ENCODE measurements at places on chromosomes 16 and 17.

GRCh38 chr17:54348234-54348633 lies 525.5 kb downstream of the KIF2B start:
- no peak for DNase-seq

- DNase-seq = no peak
These were observed 527.2 kb downstream of the TMEM114 start for GRCh38 chr16:8063159-8063558.

DNA sequence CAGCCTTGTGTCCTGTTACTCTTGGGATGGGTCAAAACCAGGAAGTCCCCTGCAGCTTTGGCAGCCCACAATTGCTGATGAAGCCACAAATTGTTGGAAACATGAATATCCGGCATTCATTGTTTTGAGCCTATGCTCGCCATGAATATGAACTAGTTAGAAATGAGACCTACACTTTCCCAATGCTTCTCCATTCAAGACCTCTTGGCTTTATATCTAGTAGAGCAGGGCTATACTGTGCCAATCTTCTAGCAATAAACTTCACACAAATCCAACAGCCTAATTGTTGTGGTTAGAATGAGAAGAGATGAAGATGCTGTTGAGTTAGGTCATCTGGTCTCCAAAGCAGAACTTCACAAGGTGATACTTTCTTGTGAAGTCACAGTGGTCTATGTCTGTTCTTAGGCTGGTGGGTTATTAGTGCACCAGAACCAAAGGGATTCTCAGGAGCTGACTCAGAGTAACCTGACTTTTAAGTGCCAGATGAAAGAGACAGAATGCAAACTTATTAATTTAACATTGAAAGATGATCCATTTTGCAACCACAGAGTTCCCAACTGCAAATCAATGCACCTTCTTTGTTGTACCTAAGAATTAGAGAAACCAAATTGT lies 13.7 kb upstream of the KRT23 start:
- no peak for DNase-seq

DNA sequence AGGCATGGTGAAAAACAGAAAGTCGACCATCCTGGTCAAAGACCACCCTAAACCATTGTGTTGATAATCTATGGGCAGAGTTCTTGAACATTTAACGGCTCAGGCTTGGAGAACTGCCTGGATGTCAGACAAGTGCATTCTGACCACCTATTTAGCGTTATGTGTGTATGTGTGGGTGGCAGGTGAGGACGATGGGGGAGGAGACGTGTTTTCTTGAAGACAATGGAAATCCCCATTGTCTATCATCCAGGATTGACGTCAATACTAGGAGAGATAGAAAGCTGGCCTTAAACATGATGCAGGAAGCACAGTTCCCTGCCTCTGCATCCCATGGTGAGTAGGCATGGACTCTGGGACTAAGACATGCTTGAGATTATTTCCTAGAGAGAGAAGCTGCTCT lies 157.4 kb upstream of the MAF start:
- no peak for DNase-seq

GRCh38 chr17:44522883-44523671 lies 19.9 kb upstream of the GPATCH8 start:
- DNase-seq = peak; percentile 77

- no peak for DNase-seq
These were observed 241.0 kb downstream of the XYLT1 start for GRCh38 chr16:17229766-17230165.

GRCh38 chr16:84660973-84661372 lies 12.7 kb downstream of the KLHL36 start:
- no peak for DNase-seq

- no peak for DNase-seq
These were observed 168.8 kb upstream of the CHMP6 start for GRCh38 chr17:80822700-80823410.

- no peak for DNase-seq
These were observed 15.1 kb upstream of the LASP1NB start for GRCh38 chr17:38910325-38910724.

DNA sequence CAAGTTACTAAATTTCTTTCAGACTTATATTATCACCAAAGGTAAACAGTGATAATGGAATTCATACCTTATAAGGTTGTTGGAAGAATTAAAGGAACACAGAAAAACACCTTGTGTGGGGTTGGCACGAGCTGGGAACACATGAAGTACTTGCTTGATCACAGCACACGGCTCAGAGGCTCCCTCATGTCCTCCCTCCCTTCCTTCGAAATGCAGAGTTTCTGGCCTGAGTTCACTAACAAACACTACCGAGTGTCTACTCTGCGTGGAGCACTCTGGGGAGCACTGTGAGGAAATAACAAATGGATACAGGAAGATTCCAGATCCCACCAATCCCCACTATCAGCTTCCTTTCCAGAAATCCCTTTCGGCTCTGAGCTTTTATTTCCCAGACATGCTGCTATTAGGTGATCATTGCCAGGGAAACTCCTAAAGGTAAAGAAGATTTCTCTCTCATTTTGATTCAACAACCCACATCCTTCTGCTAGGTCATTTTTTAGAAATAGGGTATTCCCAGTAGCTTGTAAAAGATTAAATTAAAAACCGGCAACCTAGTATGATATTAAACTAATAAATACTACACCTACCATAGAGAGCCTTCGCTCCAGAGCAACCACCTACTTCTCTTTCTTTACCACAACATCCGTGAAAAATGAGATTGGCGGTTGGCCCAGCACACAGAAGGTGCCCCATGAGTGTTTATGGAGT lies 6.1 kb upstream of the HNF1B start:
- no peak for DNase-seq

GRCh38 chr17:51351890-51352289 lies 91.5 kb downstream of the UTP18 start:
- DNase-seq = no peak

GRCh38 chr17:11454096-11454495 lies 144.2 kb upstream of the DNAH9 start:
- DNase-seq = no peak

GRCh38 chr17:4725646-4726310 lies 5.5 kb upstream of the MED11 start:
- DNase-seq = no peak

DNA sequence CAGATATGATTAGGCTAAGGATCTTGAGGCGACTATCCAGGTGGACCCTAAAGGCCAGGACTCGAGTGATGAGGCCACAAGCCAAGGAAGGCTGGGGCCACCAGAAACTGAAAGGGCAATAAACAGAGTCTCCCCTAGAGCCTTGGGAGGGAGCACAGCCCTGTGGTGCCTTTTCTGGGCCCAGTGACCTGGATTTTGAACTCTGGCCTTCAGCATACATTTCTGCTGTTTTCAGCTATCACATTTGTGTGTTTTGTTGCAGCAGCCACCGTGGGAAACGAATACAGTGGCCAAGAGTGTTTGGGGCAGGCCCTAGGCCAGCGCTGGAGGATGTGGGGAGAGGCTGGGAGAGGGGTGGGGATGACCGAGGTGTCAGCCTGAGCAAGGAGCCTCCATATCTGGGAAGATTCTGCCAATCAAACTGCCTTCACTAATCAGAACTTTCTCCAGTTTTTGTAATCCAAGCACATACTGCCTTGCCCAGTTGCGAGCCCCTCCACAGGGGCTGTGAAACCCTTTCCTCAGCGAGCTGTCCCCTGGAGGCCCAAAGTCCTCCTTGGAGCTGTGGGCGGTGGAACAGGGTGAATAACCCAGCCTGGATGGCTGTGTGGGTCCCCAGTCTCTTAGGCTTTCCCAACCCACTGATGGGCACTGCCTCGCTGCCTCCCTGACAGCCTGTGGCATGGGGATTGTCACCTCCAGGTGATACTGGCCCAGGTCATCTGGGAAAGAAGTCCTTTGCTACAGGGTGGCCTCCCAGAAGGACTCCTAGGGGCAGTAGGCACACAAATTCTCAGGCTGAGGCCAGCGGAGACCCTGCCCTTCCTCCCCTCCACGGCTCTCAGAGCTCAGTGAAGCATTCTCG lies 16.8 kb downstream of the B9D1 start:
- DNase-seq = no peak

- peak; percentile 80 for DNase-seq
These were observed 1.0 kb upstream of the CKLF start for GRCh38 chr16:66551348-66551759.

- DNase-seq = no peak
These were observed 73.1 kb downstream of the SKAP1 start for GRCh38 chr17:48356866-48357265.

GRCh38 chr16:9434659-9435058 lies 343.2 kb downstream of the HAPSTR1 start:
- DNase-seq = no peak

DNA sequence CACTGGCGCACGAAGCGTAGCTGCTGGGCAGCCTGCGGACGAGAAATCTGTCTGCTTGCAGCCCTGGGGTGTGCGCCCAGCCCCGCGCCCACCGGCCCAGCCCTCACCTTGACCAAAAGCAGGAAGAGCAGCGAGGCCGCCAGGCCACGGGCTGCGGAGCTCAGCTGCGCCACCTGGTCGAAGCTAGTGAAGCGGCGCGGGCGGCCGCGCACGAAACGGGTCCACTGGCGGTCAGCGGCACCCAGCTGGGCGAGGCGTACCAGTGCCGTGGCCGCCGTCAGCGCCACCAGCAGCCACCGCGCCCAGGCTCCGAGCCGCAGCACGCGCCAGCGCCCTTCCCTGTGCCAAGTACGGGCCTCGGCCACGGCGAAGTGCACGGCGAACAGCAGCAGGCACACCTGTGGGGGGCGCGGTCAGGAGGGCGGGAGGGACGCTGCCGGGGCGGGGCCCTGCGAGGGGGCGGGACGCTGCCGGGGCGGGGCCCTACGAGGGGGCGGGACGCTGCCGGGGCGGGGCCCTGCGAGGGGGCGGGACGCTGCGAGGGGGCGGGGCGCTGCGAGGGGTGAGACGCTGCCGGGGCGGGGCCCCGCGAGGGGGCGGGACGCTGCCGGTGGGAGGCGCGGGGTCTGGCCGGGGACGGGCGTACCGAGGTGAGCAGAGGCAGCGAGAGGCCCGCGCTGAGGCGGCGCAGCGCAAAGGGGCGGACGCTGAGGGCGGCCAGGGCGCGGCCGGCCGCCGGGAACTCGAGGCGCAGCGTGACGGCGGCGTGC lies 43.2 kb downstream of the TSC2 start:
- DNase-seq = no peak

GRCh38 chr17:80096561-80097021 lies 4.8 kb upstream of the GAA start:
- DNase-seq = no peak

- no peak for DNase-seq
These were observed 38.2 kb upstream of the IL21R start for GRCh38 chr16:27363797-27364196.

DNA sequence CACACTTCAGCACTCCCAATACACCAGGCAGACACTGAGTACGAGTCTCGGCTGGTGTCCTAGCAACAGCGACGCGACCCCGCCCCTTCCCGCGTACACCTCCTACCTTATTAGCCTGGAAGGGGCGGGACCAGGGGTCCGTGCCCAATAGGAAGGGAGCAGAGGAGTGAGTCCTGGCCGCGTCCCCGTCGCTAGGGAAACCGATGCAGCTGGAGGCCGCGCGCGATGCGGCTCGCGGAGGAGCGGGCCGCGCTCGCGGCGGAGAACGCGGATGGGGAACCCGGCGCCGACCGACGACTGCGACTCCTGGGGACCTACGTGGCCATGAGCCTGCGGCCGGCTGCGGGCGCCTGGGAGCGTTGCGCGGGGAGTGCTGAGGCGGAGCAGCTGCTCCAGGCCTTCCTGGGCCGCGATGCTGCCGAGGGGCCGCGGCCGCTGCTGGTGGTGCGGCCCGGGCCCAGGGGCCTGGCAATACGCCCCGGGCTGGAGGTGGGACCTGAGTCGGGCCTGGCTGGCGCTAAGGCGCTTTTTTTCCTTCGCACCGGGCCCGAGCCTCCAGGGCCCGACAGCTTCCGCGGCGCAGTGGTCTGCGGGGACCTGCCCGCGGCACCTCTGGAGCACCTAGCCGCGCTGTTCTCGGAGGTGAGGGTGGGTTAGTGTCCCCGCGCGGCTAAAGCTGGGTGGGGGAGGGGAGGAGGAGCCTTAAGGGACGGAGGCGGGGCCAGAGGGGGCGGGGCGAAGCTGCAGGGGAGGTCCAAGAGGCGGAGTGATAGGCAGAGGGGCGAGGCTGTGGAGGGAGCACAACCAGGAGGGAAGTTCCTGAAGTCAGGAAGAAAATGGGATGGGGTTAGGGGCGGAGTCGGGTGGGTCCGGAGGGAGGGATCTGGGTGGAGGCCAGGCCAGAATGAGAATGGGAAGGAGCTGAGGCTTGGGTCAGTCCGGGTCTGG lies at the start of gene DNAH9:
Gene DNAH9, plus strand, starts transcription at position 197 of the 948 bp plus-strand sequence. Its CDS starts 29 bp downstream, at position 226.
- DNase-seq = no peak

DNA sequence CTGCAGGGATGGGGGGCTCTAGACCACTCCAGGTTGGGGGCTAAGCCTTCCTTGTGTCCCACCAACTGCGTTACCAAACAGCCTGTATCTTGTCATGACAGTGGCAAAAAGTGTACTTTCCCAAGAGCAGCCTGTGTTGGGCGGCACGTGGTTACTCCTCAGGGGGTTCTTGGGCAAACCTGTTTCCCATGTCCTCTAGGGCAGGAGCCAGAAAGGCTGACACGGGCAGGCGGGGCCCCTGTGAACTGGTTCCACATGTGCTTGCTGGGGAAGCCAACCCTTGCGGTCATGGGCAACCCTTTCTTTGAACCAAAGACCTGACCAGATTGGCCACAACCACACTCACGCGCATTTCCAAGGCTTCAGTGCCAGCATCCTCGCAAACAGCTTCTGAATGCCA lies 228.5 kb downstream of the RBFOX3 start:
- DNase-seq = no peak

DNA sequence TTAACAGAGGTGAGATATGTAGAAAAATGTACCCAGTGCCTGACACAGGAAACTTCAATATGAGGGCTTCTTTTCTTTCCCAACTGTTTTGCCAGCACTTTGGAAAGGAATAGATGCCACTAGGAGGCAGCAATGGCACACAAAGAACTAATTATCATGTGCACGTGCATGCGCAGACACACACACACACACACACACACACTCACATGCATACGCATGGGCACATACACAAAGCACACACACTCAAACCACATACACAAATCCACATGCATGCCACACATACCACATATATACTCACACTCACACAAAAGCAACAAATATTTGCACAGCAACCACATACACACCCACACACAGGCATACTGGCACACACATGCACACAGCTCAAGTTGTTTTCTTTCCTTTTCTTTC lies 8.8 kb upstream of the CEP112 start:
- peak; percentile 49 for DNase-seq

DNA sequence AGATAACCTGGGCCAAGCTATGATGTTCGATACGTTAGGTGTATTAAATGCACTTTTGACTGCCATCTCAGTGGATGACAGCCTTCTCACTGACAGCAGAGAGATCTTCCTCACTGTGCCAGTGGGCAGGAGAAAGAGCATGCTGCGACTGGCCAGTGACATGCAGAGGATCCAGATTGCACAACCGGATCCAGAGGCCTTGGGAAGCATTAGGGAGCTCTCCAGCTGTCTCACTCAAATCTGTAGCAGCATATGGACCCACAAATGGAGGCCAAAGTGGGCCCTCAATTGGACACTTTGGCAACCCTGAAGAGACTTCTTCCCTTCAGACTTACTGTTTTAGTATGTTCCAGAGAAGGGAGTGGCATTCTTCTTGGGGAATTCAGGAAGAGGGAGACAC lies 20.9 kb downstream of the PDZD9 start:
- no peak for DNase-seq

GRCh38 chr17:38451030-38451839 lies 23.0 kb downstream of the ARHGAP23 start:
- DNase-seq = no peak

All from activated CD8-positive, alpha-beta memory T cell treated with anti-CD3 and anti-CD28 coated beads, Interleukin-2, amount 10 ng/mL, durations not matched to agents 7 days and 5 days (primary cell).